Activated effector memory CD4-positive, alpha-beta T cell treated with Interleukin-2 at 50 U/mL for 16 hours (primary cell): ENCODE measurements at places on chromosomes 1 and 21.
A peak's percentile ranks its signal among the peaks of the same experiment; 100 is the strongest.

DNA sequence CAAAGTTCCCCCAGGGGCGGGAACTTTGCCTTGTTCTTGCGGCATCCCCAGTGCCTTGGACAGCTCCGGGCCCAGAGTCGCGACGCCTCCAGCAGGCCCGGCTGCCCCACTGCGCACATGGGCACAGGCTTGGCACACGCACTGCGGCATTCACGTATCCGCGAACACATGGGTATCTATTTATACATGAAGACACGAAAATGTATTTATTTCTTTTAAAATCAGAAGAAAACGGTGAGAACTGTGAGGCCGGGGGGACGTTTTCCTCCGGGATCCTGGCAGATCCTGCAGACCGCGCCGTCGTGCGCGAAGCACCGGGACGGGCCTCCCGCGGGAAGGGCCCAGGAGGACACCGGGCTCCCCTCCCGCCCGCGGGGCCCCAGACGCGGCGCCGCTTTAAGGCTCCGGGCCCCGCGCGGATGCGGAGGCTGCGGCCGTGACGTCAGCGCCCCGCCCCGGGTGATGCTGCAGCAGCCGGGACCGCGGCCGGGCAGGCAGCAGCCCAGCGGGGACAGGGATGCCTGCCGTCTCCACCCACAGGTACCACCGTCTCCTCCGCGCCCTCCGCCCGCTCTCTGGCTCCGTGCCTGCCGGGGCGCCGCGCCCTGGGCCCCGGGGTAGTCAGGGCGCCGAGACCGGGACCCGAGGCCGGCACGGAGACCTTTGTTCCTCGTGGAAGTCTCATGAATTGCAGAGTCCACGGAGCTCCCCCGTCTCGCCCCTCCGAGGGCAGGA lies at the start of gene SLC45A1:
SLC45A1 (plus strand) TSS at position 468 of the 735 bp plus-strand sequence. CDS start 6,216 bp downstream, outside the sequence.
- peak; percentile 71 for DNase-seq

- DNase-seq = peak; percentile 68
Measured at GRCh38 chr1:159936273-159936904, 9.0 kb downstream of the IGSF9 start.

GRCh38 chr1:31368611-31369107 lies 4.2 kb downstream of the FABP3 start:
- DNase-seq = no peak

- no peak for DNase-seq
Measured at GRCh38 chr1:64923294-64923718, 43.0 kb downstream of the JAK1 start.

- no peak for DNase-seq
Measured at GRCh38 chr1:95145493-95145892, 28.3 kb downstream of the TLCD4 start.

DNA sequence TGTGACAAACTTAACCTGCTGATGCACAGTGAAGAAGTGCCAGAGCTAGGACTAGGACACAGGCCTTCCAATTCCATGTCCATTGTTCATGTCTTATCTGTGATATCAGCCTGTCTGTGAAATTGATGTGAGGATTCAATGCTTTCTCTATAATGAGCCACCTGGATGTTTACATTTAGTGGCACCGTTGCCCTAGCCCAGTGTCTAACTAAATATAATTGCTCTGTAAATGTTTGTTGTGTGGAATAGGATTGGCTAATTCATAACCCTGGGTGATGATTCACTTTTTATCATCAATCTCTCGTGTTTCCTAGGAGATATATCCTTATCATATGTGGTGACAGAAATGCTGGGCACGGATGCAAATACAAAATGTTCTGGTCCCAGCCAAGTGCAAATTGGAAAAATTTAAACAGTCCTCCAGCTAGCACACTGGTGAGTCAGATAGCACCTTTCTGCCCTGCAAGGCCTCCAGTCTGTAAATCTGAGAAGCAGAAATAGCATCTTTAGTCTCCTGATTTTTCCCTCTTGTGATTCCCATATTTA lies 46.9 kb upstream of the GNG12 start:
- DNase-seq = no peak

GRCh38 chr1:44377925-44378784 lies 23.1 kb upstream of the ERI3 start:
- no peak for DNase-seq

DNA sequence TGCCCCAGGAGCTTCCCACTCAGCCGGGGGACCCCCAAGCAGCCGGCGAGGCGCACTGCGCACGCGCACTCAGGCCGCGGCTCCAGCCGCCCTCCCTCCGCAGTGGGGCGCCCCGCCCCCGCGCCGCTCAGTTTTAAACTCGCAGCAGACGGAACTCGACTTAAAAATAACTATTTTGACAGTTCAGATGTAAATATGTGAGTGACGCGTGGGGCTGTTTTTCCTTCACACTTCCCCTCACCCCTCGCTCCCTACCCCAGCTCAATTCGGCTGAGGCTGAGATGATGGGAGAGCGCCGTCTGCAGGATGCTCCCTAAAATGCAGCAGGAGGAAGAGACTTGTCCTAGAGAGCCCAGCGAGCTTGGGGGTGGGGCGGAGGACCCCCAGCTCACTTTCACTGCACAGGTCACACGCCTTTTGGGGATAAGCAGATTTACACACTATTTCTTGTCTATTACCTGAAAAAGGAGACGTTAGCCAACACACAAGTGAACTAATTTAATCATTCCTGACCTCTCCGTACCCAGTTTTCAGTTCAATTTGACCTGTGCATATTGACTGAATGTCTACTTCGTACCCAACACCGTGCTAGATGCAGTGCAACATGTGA lies 8.9 kb upstream of the LEMD1 start:
- DNase-seq = peak; percentile 26

- no peak for DNase-seq
Measured at GRCh38 chr1:1079408-1080121, 5.5 kb upstream of the RNF223 start.

- no peak for DNase-seq
Measured at GRCh38 chr1:7435276-7436055, 335.6 kb upstream of the VAMP3 start.

GRCh38 chr1:154745286-154745731 lies 124.8 kb downstream of the KCNN3 start:
- DNase-seq = no peak

DNA sequence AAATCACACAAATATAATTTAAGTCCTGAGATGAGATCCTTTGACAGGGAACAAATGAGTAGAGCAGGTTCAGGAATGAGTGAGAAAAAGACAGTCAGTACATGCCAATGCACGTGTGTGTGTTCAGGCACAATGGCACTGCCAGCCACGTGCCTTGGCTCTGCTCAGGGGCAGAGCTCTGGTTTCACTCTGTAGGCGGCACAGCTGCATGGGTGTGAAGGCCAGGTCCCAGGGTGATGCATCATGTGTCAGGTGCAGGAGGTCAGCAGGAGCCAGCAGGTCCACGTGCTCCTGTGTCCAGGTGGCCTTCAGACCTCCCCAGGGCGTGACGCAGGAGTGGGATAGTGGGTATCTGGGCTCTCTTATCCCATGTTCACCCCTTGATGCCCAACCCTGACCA lies 386.1 kb downstream of the KCNH1 start:
- no peak for DNase-seq

DNA sequence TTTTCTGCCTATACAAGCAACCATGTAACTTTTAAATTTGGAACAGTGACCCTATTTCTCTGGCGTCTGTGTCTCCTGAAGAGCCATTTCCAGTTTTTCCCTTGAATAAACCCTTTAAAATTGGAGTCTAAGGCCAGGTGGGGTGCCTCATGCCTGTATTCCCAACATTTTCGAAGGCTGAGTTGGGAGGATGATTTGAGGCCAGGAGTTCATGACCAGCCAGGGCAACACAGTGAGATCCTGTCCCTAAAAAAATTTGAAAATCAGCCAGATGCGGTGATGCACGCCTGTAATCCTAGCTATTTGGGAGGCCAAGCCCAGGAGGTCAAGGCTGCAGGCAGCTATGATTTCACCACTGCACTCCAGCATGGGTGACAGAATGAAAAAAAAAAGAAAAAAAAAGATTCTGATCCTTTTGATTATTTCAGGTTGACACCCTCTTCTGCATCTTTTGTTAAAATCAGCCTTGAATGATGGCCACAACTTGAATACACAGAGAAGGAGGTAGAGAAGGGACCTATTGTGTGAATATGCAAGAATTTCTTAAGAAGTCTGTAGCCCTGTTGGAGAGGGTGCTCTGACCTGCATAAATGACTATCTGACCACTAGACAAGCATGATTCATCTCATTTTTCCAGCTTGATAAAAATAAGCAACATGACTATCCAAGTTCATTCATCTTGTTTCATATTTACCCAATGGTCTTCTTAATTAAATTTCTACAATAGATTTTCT lies 40.2 kb upstream of the PARP1 start:
- DNase-seq = no peak

GRCh38 chr1:225865514-225865913 lies 16.7 kb downstream of the TMEM63A start:
- no peak for DNase-seq
